G401 (cell line): ENCODE measurements at places on chromosomes 3 and 15. TPM values are rescaled to one million over a fixed set of nuclear protein-coding genes. Genes with fewer than 3 reads are reported as not detected.

- DNase-seq, result no peak
These were observed 204.2 kb upstream of the IGF1R start for GRCh38 chr15:98444138-98444537.

Gene CXCR6
- total RNA-seq, result 0.27 TPM in 1 of 2 replicates, not detected in the other

Gene SLC25A26
- total RNA-seq, result 35.2 and 38.7 TPM in 2 replicates

- no peak for DNase-seq
These were observed 9.8 kb upstream of the BMF start for GRCh38 chr15:40118473-40118872.

Gene TMEM42
- total RNA-seq, result 21.3 and 40.7 TPM in 2 replicates

DNA sequence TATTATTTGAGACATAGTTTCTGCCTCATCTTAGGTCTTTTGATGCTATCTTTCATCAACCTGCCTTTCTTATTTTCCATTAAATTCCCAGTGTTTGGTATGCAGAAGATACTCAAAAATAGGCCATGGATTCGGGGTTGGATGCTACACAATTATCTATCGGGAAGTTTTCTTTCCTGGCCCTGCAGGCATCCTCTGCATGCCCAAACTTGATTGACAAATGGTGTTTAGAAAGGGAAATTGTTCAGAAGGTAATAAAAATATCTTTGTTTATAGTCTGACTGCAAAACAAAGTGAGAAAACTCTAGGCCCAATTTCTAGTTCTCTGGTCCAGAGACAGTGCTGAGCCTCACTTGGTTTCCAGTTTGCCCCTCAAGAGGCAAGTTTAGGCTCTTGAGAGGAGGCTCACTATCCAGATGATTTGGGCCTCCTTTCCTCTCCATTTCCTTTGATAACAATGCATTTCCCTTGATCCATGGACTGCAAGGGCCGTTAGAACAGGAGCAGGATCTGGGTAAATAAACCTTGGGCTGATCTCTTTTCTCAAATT is 157.1 kb upstream of the DPH6 start:
- DNase-seq, result no peak

Gene GABRR3
- total RNA-seq, result not detected in 2 replicates

DNA sequence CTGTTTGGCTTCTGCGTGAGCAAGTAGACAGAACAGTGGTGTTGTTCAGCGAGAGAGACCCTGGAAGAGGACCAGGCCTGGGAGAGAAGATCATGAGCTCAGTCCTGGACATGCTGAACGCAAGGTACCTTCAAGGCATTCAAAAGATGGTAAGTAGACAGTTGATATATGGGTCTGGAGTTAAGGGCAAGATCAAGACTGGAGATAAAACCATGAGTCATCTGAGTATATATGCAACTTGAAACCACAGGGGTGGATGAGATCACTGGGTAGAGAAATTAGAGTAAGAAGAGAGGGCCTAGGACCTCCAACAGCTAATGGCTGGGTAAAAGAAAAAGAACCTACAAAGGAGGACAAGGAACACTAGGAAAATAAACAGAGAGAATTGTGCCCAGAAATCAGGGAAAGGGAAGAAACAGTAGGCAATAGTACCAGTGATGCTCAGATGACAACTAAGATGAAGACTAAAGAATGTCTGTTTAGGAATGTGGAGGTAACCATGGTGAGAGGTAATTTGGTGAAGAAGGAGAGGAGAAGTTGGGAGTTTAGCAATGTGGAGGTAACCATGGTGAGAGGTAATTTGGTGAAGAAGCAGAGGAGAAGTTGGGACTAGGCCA is 343.2 kb upstream of the ADAMTS9 start:
- DNase-seq, result no peak

Gene FANCD2OS
- total RNA-seq, result not detected in 2 replicates

Gene ROBO2
- total RNA-seq, result not detected in 2 replicates

Gene ZNF197
- total RNA-seq, result 10.2 and 14.3 TPM in 2 replicates
